ENCODE measurements at places on chromosomes 2 and 18.

- DNase-seq: no peak
Observed at GRCh38 chr2:175227393-175227792, 45.9 kb upstream of the ATP5MC3 start.

DNA sequence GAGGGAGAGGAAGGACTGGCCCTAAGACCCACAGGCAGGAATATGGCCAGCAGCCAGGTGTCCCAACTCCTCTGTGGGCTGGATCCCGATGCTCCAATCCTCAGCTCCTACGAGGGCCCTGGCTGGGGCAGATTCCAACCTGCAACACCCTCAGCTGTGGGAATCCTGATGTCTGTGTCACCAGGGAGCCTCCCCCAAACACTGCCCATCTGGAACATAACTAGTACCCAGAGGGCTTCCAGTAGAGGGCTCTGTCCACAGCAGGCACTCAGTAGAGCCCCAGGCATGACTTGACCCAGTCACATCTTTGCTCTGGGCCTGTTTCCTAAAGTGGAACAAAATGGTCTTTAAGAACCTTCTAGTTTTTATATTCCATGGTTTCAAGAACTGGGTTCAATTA, 20.6 kb upstream of the LOXHD1 start:
- no peak for DNase-seq

DNA sequence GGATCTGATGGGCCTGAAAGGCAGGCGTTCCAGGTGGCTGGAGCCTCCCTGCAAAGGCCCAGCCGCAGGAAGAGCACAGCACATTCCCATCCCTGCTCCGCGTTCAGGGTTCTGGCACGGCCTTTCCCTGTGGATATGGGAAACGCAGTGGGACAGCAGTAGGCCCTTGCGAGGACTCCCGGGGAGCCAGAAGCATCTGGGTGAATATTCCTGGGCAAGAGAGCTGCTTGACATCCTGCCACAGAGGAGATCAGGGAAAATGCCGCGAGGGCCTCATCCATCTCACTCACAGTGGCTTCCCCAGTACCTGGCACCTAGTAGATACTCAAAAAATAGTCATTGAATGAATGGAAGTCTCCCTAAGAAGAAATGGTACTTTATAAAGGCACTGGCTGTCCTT, 3.1 kb upstream of the ADCY3 start:
- no peak for DNase-seq

DNA sequence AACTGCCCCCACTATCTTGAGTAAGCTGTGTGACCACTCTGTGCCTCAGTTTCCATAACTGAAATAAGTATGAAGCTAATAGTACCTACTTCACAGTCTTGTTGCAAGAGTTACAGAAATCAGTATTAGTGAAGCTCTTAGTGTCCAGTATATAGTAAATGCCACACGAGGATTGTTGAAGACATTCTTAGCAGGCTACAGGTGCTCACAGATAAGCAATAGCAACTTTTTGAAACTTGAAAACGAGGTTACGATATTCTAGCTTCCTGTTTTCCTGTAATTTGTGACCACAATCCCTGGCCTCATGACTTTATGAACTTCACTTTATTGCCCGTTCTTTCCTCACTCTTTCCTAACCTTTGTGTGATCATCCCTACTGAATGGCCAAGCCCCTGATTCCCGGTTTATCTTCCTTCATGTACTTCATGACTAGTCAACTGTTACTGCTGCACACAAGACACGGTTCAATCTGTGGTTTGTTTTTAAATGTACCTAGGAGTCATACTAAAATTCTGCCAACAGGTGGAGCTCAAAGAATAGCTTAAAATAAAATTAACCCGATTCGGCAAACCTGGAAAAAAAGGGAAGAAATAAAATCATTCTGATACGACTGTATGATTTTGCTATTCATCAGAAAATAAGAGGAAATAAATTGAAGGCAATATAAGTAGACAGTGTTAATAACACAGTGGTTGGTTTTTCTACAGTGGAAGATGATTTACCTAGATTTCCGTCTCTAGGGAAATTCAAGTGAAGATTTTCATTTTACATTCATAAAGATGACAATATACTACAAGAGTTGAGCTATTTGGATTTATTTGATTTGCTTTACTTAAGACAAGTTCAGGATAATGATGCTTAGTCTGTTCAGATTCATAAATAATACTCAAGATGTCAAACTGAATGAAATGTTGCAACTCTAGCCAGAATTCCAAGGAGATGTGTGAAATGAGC, 38.1 kb upstream of the STAT1 start:
- no peak for DNase-seq

DNA sequence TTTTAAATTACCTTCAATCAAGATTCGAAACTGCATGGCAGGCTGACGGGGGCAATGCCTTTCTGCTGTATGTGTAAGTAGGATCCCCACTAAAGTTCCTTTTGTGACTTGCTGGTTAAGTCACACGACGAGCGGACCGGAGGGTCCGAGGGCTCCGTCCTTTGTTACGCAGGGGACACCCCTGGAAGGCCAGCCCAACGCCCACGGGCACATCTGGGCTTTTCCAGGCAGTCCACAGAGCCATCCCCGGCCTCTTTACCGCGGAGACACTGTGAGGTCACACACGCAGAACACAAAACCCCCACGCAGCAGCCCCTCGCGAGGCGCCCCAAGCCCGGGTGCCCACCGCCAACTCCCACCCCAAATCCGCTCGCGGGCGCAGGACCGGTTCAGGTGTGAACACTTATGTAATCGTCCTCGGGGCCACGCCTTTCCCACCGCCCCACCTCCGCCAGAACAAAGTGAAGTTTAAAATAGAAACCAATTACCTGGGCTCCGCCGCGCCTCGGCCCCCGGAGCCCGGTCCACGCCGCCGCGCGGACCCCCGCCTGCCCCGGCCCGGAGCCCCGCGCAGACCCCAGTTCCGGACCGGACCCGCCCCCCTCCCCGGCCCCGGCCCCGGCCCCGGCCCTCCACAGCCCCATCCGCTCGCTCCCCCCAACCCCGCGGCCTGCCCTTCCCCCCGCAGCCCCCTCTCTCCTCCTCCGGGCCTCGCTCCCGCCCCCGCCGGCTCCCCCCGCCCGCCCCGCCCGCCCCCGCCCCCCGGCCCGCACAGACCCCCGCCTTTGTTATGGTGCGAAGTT, 4.2 kb downstream of the ZNF516 start:
- no peak for DNase-seq

DNA sequence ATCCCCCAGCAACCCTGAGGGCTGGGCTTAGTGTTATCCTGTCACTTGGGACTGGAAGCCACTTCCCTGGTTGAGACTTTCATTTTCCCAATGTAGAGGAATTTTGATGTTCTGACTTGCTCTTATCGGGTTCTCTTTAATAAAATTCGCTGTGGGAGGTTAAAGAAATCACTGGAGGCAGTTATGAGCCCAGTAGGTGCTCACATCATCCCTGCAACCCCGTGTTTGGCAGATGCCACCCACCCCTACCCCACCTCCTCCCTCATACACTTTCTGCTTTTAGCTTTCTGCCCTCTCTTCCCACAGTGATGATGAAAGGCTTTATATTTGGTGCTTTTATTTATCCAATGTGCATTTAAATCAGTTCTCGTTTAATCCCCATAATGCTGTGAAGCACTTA, 106.6 kb downstream of the MAPK4 start:
- DNase-seq: no peak

Measured in dorsolateral prefrontal cortex (tissue), 122 donors.